ENCODE measurements at places on chromosomes 5 and 9.

DNA sequence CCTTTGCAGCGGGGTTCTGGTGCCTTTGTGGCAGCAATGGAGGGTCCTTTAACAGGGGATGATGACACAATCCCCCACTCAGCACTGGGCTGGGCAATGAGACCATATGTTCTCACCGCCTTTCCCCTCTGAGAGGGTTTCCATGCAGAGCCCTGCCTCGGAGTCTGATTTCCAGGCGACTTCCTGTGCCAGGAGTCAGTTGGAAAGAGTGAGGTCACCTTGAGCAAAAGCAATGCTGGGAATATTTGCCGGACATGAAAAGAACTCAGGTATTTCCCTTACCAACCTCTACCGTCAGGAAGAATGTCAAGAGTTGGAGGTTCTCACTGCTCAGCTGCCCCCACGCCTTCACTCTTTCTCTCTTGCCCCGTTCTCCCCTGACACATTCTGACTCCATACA, 284.2 kb upstream of the IRX1 start:
- DNase-seq: no peak

- DNase-seq: peak; percentile 68
These were observed 6.0 kb upstream of the NEK6 start for GRCh38 chr9:124251605-124252378.

GRCh38 chr5:107519900-107520354, 150.8 kb downstream of the EFNA5 start:
- peak; percentile 64 for DNase-seq

GRCh38 chr5:152942633-152943336, 537.7 kb upstream of the NMUR2 start:
- no peak for DNase-seq

DNA sequence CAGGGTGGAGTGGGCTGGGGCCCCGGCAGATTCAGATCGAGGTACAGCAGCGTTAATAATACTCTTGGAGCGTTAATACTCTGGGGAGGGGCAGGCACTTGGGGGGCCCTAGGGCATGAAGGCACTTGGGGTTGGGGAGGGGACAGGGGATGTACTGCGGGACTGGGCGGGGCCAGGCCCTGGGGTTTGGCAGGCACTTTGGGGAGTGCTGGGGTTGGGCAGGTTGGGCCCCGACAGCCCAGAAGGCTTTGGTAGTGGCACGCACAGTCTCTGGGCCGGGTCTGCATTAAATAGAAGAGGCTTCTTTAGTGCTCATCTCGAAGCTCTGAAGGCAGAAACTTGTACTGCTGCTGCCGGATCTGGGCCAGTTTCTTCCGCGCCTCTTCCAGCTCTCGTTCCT, 7.8 kb upstream of the TPM2 start:
- DNase-seq: no peak

All from PC-3 (cell line).